ENCODE measurements at places on chromosomes 2 and 18. TPM values are rescaled to one million over a fixed set of nuclear protein-coding genes. Genes with fewer than 3 reads are reported as not detected.

The FBXO15 gene
- total RNA-seq, result not detected

DNA sequence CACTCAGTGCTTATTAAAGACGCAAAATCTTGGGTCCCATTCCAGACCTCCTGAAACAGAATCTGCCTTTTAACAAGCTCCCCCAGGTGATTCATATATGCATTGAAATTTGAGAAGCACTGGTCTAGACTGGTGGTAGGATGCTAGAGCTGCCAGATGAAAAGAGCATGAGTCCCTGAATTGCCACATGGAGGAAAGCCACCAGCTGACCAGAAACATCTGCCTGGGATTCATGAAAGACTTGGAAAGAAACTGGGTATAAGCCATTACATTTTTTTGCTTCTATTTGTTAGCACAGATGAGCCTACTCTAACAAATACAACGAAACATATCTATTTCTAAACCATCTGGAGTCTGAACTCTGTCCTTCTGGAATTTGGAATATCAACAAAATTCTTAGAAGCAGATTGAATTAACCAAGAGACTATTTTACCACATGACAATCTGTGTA is 228.9 kb downstream of the RBM43 start:
- no peak for DNase-seq

The GPBAR1 gene
- total RNA-seq, result 0.45 TPM

The CABYR gene
- 0.73 TPM for total RNA-seq

The TSPYL6 gene
- total RNA-seq, result not detected
